ENCODE measurements at places on chromosomes 13 and 19.

DNA sequence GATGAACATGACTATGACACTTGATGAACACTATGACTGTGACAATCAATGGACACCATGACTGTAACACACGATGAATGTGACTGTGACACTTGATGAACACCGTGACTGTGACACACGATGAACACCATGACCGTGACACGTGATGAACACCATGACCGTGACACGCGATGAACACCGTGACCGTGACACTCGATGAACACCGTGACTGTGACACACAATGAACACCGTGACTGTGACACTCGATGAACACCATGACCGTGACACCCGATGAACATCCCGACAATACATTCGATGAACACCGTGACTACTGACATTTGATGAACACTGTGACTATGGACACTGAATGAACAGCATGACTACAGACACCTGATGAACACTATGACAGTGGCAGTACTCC lies 30.9 kb downstream of the ZFR2 start:
- DNase-seq = no peak

DNA sequence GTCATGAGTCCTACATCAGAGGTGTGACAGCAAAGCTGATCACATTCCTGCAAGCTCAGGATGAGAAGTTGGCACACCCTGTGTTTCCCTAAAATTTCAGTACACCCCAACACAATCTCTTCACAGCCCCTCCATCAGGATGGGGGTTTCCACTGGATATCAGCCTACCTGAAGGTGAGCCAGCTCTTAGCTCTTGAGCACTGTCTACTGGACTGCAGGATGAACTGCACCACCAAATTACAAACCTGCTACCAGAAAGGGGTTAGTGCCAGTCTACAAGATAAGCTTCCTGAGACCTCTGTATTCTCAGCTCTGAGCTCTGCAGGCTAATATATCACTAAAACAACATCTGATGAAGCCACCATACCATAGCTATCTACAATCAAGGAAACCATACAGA lies 1616.2 kb upstream of the SPRY2 start:
- DNase-seq = no peak

- DNase-seq = peak; percentile 33
Observed at GRCh38 chr13:40550130-40550529, 116.3 kb downstream of the FOXO1 start.

DNA sequence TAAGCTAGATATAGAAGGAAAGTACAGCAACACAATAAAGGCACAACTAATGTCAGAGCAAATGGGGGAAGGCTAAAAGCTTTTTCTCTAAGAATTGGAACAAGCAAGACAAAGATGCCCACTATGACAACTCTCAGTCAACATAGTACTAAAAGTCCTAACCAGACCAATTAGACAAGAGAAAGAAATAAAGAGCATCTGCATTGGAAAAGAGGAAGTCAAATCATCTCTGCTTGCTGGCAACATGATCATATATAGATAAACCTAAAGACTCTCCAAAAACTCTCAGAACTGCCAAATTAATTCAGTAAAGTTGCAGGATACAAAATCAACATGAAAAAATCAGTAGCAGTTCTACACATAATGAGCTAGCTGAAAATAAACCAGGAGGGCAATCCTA lies 542.0 kb downstream of the DIAPH3 start:
- no peak for DNase-seq

- DNase-seq = peak; percentile 71
Observed at GRCh38 chr19:19366434-19367396, 38.8 kb upstream of the GATAD2A start.

All from fibroblast of pulmonary artery (primary cell).